ENCODE measurements at places on chromosomes 5 and 9.

GRCh38 chr9:83413367-83413766, 124.8 kb downstream of the FRMD3 start:
- no peak for DNase-seq

DNA sequence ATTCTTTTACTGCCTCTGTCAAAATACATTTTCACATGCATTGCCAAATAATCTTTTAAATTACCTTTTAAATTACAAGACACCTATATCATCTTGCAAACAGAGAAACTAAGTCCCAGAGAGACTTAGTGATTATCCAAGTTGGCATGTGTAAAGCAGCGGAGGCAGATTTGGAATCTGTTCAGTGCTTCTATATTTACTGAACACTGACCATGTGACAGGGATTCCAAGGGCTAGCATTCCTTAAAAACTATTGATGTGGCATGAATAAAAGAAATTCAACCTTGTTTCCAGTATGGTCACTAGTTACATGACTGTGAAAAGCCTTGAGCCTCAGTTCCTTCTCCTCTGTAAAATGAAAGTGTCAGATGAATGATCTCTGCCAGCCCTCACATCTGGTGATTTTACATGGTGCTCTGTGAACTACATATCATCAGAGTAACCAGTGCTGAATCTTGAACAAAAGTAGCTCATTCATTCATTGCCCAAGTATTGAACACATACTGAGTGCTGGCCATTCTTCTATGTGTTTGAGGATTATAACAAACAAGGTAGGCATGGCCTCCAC, 71.9 kb upstream of the PPP1R2B start:
- DNase-seq = no peak

GRCh38 chr5:75933489-75933888, 149.7 kb upstream of the SV2C start:
- DNase-seq = no peak

DNA sequence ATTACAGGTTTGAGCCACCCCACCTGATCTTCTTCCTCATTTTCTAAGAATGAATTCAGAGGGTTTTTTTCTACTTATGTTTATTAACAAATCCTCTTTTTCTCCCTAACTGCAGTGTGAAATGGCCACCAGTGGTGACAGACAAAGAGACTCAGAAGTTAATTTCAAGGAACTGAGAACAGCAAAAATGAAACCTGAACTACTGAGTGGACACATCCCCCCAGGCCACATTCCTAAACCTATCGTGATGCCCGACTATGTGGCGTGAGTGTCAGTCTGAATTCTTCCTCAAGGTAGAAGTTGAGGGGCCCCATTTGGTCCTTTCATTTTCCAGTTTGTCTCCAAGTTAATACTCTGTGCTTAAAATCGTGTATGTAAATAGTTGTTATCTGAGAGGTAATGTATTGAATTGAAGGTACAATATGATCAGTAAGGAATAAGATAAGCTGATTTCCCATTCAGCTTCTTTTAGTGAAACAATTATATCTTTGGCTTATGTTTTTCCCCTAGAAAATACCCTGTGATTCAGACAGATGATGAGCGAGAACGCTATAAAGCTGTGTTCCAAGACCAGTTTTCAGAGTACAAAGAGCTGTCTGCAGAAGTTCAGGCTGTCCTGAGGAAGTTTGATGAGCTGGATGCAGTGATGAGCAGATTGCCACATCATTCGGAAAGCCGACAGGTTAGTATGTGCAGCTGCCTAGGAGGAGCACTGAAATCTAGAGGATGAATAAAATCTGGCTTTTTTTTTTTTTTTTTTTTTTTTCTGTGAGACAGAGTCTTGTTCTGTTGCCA, 17.7 kb downstream of the MARVELD2 start:
- DNase-seq = no peak

DNA sequence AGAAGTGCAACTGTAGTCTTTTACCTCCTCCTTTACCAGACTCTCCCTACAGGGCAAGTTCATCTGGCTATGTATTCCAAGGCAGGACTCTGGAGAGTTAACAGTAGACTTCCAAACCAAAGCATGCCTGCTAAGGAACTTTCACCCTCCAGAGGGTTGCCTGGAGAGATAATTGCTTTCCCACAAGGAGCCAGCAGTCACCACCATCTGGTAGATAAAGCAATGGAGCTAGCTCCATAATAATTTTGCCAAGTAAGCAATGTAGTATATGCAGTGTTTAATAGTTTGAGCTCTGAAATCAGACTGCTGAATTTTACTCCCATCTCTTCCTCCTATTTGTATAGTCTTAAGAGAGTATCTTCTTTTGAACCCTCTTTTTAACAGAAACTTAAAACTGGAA, 566.8 kb upstream of the PTGER4 start:
- DNase-seq = no peak

GRCh38 chr9:21081999-21082398, 4.3 kb upstream of the IFNB1 start:
- DNase-seq = no peak

DNA sequence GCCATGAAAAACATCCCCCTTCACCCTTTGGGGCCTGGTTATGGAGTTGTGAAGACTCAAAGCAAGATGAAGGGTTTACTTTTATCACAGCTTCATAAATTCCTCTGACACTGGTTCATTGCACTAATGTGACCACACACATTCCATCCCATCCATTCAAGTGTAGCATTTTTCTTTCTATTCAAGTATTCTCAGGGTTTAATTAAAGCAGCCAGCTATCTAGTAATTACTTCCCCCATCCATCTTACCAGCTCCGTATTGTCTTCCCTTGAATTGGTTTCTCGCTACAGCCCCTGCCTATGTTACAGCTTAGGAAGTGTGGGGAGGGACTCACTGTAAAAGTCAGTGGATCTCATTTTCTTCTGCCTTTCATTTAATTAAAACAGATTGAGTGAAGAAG, 387.0 kb upstream of the RFX3 start:
- DNase-seq = no peak

DNA sequence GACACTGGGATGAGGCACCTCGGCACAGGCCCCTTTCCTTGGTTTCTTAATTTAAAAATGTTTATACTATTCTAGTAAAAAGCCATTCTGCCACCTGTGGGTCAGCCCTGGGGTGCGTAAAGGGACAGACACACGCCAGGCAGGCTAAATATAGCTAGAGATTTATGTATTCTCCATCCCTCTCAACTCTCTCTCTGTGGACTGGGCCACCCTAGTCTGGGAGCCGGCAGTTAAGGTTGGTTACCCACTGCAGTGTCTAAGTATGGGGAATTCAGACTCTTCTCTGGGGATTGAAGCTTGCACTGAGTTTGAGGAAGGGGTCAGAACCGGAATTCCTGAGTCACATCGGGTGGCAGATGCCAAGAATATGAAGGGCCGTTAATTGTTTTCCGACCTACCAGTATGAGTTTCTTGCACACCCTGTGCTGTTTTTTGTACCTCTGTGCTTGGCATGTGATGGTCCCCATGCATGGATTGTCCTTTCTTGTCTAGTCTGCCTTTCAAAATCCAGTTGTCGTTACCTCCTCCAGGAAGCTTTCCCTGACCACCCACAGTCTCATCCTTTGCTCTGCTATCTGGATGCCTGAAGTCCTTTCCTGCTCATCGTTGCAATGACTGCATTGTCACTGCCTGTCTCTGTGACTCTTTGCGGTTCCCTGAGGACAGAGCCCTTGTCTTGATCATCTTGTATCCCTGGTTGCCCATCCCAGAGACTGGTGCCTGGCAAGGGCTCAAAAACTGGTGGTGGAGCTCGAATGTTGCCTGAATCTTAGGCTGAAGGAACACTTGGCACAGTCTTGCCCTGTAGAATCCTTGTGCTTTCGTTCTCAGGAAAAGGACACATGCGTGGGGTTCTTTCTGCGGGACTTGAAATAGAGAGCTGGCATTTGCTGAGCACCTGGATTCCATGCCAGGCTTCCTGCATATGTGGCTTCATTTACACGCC, 2.1 kb downstream of the NEURL1B start:
- no peak for DNase-seq

GRCh38 chr5:123671042-123671441, 159.1 kb downstream of the CSNK1G3 start:
- peak; percentile 12 for DNase-seq
